ENCODE measurements at places on chromosomes 7 and 10. TPM values are rescaled to one million over a fixed set of nuclear protein-coding genes. Genes with fewer than 3 reads are reported as not detected.

The AFAP1L2 gene
- total RNA-seq = 71.4 TPM

GRCh38 chr10:70465832-70466231 is 12.7 kb upstream of the PALD1 start:
- DNase-seq = no peak

The TUBB8 gene
- not detected for total RNA-seq

GRCh38 chr10:71643904-71644303 is 75.7 kb downstream of the C10orf105 start:
- no peak for DNase-seq

GRCh38 chr10:10589540-10590303 is 427.9 kb upstream of the CELF2 start:
- peak; percentile 70 for DNase-seq

GRCh38 chr7:71718563-71718962 is 586.6 kb downstream of the GALNT17 start:
- no peak for DNase-seq

DNA sequence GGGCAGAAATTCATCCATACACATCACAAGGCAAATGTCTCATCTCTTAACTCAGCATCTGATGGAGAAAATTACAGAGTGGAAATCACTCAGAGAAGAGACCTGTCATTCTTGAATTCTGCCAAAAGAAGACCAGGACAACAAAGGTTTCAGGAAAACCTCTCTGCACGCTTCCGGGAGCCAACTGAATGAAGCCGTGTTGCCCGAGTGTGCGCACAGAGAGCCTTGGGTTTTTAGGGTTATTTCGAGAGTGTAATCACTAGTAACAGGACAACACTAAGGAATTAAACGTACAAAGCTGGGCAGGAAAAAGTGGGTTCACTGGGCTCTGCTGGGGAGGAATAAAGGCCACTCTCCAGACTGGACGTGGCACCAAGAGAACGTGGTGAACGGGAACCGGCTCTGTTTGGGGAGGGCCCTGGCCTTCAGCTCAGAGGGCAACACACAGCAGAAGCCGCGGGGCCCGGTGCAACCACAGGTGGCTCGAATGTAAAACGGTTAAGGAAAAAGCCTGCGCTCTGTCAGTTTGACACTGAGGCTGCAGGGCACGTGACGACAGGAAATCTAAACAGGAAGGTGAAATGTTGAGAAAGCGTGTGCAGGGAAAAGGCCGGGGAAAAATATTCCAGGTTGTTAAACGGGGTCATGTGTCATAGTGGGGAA is 331.5 kb downstream of the DNAJB6 start:
- no peak for DNase-seq

GRCh38 chr7:24779283-24779655 is 22.0 kb upstream of the GSDME start:
- no peak for DNase-seq

DNA sequence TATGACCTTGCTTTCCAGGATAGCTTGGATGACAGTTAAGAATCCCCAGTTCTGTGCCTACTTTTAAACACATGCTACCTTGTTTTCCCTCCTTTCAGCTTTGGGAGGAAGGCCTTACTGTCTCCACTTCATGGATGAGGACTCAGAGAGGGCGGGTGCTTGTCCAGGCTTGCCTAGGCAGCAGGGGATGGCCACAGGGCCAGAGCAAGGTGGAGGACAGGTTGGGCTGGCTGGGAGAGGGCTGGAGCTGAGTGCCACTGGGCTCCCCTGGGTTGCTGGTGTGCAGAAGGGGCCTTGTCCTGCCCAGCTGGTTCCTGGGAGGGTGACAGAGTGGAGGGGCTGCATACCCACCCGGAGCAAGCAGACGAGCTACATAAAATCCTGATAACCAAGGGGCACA is 117.8 kb downstream of the GRK5 start:
- DNase-seq = no peak

The DGKB gene
- total RNA-seq = not detected

DNA sequence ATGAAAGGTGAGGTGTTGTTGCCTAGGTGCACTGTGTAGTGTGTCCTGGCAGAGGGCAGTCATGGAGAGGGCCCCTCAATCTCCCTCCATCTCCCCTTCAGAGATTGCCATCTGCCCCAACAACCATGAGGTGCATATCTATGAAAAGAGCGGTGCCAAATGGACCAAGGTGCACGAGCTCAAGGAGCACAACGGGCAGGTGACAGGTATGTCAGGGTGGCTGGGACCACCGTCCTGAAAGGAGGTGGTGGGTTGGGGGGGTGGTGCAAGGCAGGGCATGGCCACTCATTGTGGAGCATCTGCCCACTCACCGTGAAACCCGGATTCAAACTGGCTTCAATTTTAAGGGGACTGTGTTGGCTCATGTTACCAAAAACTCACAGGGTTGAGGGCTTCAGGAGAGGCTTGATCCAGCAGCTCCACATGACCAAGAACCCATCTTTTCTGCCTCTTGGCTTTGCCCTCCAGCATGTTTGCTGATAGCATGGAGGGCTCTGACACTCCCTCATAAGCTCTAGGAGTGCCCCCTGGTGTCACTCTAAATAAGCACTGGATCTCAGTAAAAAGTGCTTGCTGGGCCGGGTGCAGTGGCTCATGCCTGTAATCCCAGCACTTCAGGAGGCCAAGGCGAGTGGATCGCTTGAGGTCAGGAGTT is 12.2 kb downstream of the ARPC1B start:
- peak; percentile 39 for DNase-seq

DNA sequence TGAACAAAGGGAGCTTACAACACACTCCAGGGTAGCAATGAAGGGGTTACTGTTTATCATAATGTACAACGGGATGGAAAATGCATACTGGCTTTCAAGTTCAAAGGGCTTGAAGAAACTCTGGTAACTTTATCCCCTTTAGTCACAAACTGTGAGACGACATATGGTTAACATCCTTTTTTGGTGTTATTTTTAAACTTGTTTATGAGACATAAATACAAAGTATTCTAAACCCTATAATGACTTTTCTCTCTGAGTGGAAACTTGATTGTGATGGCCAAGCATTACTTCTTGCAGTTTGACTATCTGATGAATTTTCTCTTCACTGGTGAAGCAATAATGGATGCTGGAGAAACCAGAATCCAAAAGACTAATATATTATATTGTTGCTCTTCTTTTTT is 62.0 kb upstream of the SEMA3A start:
- DNase-seq = no peak

DNA sequence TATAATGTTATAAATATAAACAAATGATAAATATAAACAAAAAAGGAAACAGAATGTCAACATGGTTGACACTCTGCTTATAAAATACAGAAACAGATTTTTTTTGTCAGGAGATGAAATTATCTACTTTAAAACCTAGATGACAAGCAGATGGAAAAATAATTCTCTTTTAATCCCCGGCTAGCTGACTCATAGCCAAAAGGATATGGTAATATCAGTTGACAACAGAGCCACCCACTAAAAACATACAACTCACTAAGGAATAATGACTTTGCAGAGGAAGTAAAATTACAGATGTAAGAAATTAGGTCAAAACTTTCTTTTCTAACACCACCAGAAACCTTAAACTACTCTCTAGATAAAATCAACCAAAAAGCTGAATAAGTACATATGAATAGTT is 131.1 kb upstream of the ABCB5 start:
- no peak for DNase-seq

DNA sequence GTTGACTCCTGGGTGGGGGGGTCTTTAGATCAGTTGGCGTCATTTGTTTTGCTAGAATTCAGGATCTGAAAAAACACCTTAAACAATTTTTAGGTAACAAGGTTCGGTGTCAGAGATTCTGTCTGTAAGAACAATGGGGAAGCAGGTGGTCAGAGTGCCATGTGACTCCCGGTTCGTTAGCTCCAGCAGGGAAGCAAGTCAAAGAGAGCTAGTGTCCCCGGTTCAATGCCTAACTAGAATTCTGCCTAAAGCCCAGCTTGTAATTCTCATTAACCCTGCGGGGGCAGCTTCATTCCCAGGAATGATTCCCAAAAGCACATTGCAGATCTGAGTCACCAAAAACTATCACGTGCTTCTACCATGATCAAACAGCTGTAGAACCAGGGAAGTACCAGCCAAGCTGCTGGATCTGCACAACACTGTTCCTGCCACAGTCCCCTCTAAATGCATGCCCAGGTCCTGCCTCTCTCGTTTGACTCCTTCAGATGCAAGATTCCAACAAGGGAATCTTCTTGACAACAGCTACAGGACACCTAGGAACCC is 664.3 kb upstream of the CELF2 start:
- DNase-seq = no peak

DNA sequence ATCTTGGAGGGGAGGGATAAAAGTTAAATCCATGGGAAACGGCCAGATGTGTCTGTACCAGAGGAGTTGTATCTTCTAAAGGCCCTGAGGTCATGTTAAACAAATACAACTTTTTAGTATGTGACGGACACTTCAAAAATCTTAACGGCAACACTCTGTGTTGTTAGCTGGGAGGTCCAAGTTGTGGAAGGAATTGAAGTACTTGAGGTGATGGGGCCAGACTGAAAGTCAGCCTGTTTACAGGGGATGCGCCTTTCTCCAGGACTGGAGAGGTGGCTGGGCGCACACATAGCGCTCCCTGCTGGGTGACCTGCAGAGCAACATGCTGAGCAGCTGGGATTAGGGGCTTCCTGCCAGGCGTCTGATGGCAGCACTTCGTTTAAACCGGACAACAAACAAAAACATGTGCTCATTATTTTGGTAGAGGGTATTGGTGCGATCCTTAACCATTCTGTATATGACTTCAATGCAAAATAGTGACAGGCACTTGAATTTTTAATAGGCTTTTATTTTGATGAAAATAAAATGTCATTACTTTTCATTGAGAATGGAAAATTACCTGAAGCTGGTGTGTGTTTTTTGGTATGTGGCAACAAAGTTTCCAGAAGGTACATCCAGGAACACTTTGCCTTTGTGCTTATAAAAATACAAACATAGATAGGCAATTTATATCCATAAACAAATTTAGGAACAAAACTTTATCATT is 198.2 kb downstream of the MLLT10 start:
- DNase-seq = peak; percentile 54

Data from renal cortical epithelial cell (primary cell).